ENCODE measurements at places on chromosomes 3 and 15.

- no peak for DNase-seq
Measured at GRCh38 chr3:50554553-50554952, 13.0 kb downstream of the C3orf18 start.

- DNase-seq: no peak
Measured at GRCh38 chr15:98528046-98528725, 120.2 kb upstream of the IGF1R start.

DNA sequence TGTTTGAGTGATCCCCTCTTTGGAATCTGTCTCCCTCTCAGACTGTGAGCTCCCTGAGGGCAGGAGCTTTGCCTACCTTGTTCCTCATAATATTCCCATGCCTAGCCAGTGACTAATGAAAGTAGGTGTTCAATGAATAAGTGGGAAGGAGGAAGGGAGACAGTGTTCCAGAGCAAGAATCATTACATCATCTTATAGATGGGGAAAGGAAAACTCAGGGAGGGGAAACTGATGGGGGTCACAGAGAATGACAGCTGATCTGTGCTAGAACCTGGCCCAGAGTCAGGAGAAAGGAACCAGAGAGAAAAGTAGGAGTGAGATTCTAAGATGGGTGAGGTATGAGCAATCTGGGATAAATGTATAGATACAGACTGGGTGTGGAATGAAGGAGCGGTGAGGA is 29.9 kb downstream of the LINGO1 start:
- DNase-seq: no peak

- no peak for DNase-seq
Measured at GRCh38 chr3:76923485-76923884, 116.4 kb upstream of the ROBO2 start.

GRCh38 chr3:99474776-99475175 is 163.6 kb upstream of the COL8A1 start:
- DNase-seq: no peak

DNA sequence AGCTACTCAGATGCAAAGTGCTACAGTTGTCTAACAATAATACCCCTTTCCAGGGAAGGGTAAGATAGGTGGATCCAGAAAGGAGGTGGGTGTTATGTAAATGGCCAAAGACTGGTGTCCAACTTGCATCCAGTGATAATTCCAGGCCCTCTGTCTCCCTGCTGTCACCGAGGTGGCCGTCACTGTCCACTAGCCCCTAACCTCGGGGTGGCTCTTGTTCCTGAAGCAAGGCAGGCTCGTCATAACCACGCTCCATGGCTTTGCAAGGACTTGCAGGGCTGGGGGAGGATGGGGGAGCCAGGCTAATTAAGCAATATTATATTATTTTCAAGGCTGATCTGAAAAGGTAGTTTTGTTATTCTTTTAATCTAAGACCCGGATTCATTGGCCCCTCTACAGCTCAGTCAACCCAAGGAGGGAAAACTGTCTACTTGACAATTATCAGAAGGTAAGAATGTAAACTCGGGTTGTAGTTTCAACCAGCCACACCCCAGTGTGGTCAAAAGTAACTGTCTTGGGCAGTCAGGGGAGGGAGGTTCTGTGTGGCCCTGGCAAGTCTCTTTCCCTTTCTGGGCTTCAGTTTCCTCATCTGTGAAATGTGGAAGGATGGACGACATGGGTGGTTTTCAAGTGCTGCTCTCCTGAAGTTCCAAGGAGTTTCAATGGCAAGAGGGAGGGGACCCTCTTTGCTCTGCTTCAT is 220.1 kb upstream of the BHLHE40 start:
- no peak for DNase-seq

- DNase-seq: no peak
Measured at GRCh38 chr3:13372656-13373055, 47.5 kb downstream of the NUP210 start.

DNA sequence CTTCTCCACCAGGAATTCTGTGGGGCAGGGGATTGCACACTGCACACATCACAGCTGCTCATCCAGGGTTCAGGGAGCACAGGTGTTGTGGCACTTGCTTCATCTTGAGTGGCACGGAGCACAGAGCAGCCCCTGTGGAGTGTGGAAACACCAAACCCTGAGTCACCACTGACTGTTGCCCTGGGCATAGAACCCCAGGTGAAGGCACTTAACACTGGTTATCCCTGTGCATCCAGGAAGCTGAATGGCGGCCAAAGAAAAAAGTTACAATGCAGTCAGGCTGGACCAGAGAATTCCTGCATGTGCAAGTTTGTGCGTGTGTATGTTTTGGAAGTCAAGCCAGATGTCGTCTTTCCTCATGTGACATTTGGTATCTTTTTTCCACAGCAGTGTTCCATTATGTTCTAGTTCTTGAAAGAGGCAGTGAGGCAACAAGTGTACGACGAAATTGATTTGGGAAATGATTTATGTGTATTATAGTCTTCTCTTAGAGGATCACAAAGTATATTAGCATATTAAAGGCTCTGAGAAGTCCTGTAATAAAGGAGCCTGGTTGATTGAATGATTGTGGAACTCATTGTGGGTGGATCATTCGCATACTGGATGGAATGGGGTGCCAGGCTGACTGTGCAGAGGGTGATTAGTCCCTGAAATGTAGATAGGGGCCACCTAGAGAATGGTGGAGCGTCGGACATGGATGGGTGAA is 292.3 kb downstream of the TLE3 start:
- DNase-seq: no peak

DNA sequence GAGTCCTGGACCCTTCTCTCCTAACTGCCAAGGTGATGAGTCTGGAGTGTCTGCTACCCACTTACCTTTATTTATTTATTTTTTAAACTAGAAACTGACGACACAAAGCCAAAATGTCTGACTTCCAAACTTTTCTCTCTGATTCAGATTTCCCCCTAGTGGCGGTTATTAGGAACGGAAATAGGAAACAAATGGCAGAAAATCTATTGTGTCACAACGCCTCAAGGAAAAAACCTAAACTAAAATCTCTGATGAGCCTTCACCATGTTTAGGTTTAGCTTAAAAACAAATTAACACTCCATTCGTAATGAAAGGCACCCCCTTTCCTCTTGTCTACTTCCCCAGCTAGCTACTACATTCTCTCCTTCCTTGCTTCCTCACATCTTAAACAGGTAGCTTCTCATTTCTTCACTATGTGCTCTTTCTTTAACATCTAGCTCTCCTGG is 94.0 kb upstream of the MEX3B start:
- DNase-seq: no peak

DNA sequence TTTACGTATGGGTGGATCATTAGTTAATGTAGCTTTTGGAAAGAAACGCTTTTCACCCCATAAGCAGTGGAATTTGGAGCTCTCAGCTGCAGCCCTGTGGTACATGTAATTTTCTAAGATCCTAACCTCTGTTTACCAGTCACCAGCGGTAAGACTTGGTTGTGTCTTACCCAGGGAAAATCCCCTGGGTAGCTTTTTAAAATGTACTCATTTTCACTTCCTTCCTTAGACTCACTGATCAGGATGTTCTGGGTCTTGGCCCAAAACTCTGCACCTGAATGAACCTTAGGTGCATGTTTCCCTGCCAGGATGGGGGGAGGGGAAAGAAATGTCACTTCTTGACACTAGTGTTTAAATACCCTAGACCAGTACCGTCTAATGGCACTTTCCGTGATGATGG is 605.2 kb downstream of the MAGI1 start:
- DNase-seq: no peak

DNA sequence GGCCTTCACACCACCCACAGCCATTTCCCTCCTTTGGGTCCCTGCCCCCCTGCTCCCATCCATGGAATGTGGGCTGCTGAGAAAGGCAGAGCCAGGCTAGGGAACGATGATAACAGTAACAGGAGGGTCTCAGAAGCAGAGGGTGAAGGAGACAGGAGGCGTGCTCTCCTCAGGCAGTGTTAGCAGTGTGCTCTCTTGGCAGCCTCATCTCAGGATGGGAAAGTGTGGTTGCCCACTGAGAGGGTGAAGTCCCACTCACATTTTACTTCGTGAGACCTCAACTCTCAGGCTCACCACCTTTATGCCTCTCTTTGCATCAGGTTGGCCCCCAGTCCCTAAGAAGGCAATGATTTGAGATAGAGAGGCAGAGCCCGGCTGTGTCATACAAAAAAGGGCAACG is 24.5 kb downstream of the TIGIT start:
- no peak for DNase-seq

DNA sequence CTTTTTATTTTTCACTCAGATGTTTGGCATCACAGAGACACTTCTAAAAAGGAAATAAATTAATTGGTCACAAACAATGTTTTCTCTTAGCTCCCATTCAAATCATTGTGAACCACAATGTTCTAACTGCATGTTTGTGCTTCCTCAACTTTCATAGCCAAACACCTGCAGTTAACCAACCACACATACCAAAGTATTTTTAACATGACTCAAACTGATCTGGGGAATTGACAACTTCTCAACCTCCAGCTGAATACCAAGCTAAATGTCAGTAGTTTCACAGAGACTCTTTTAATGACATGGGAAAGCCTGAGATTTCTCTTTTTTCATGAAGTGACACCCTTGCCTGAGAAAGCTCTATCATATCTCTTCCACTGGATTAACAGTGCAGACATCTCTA is 217.9 kb upstream of the MME start:
- DNase-seq: no peak

GRCh38 chr15:27903405-27903804 is 195.7 kb downstream of the OCA2 start:
- no peak for DNase-seq

DNA sequence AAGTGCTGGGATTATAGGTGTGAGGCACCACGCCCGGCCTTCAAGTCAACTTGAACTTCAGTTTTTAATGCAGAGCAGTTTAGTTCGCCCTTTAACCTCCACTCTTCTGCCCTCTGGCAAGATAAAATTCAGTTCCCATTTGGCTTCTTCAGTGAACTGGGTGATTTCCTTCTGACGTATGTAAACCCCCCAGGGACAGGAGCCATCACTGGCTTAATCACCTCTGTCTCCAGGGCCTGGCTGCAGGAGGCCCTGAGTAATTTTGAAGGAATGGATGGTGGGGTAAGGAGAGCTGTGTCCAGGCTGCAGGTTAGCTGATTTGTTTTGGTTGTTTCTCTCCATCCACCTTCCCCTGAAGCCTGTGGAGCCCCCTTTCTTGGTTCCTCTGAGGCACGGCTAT is 11.9 kb downstream of the MCM2 start:
- no peak for DNase-seq

DNA sequence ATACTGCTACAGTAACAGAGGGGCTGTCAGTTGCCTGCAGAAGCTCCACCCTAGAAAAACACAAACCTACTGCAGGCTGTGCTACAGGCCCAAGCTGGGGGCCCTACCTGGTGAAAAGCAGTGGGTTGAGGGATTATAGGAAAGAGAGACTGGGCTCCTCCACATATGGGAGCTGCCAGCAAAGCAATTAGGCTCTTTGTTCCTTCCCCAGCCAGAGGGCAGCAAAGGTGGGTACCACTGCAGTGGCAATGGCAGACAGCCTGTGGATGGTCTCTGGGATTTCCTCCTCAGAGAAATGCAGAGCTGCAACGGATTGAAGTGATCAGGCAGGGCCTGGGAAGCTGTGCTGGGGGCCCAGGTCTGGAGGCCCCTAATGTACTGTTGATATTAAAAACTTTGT is 19.1 kb upstream of the DNAAF4 start:
- no peak for DNase-seq

DNA sequence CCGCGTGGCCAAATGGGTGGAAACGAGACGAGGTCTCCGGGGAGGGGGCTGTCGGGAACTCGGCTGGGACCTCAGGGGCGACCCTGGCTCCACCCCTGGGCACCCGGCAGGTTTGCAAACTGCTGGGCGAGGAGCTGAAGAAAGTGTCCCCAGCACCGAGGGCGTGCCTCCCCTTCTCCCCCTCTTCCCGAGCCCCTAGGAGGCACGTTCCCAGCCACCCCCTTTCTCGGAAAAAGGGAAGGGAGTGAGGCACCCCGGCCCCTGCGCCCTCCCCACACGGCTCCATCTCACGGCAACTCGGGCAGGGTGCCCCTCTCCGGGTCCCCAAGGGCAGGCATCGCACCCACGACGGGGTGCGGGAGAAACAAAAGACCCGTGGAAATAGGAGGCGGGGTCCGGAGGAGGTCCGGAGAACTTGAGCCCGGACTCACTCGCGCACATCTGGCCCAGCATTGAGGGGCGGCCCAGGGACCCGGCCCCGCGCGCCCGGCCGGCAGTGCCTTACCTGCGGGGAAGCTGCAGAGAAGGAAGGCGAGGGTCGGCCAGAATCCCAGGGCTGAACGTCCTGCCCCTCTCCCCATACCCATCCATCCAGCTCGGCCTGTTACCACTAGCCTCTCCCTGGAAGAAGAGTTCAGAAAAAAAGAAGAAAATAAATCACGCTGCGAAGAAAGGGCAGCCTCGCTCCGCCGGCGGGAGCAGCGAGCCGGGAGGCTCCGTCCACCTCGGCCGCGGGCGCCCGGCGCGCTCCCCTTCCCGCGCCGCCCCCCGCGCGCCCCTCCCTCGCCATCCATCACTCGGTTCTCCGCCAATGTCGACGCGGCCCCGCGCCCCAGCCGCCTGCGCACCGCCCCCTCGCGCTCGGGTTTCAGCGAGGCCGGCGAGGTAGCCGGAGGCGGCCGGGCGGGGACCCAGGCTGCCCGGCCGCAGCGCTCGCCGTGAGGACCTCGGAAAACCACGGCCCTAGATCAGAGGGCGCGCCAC is 16.3 kb downstream of the RGMA start:
- no peak for DNase-seq

GRCh38 chr3:167972502-167972901 is 123.2 kb downstream of the GOLIM4 start:
- DNase-seq: no peak

- DNase-seq: no peak
Measured at GRCh38 chr3:29771602-29772001, 490.7 kb downstream of the RBMS3 start.

DNA sequence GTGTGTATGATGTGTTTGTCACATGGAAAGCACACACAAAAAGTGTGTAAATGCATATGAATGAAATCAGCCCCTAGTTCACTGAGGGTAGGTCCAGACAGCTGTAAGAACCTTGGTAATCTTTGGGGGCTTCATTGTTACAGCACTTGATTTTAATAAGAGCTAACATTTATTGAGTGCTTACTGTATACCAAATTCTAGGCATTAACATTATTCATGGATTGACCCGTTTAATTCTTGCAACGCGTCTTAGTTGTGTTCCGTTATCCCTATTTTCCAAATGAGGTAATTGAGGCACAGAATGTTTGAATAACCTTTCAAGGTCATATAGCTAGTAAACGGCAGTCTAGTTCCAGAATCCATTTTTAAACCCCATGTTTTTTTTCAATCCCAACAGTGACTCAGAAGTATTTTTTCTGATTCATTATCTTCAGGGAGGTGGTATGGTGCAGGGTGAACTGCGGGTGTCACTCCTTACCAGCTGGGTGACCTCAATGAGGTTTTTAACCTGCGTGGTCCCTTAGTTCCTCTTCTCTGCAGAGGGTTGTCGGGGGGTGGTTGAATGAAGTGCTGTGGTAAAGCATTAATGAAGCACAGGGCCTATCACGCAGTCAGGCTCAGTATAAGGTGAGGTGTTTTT is 14.2 kb downstream of the RAB8B start:
- DNase-seq: no peak

Measured in NCI-H187 treated with DMSO at 0.1 percent for 48 hours (cell line).